ENCODE measurements at places on chromosomes 6 and 20.
A peak's percentile ranks its signal among the peaks of the same experiment; 100 is the strongest.

DNA sequence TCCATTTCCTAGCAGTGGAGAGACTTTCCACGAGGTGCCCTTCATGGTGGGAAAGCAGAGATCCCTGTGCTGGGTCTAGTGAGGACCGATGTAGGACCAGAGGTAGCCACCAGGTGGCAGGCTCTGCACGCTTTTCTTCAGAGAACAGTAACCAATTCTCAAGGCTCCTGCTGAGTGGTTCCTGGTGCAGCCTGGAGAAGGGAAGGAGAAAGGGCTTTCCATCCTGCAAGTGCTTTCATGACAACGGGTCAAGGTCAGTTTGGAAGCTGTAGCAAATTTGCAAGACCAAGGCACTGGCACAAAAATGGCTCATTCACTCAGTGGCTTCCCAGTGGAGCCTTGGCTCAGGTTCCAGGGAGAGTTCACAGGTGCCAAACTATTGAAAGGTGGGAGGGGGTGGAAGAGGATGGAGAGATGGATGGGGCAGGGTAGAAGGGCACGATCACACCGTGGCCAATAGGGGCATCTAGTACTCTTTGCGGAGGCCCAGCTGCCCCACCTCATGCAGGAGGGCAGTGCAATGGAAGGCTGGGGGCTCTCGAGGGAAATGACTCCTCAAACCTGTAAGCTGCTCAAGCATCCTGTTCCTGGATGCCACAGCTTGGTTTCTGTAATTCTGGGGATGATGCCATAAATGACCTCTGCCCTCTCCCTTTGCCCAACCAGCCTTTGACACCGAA lies 25.5 kb upstream of the KCNK16 start:
- DNase-seq: peak; percentile 47

DNA sequence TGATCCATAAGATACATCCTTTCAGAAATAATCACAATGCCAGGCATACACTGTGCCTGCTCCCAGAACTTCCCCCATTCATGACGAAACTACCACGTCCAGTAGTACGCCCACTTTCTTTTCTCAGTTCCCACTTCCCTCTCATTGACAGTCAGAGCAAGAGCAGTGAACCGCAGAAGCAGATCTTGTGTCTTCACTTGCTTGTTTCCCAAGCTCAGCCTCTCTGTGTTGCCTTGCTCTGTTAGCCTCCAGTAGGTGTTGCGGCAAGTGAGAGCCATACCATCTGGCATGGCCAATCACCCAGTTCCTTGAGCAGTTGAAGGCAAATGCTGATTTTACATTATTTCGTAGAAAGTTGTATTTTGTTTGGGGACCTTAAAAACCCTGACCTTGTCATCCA lies 11.7 kb downstream of the UST start:
- DNase-seq: no peak

- no peak for DNase-seq
Measured at GRCh38 chr20:22814471-22815205, 220.5 kb upstream of the SSTR4 start.

- peak; percentile 9 for DNase-seq
Measured at GRCh38 chr6:80519811-80520594, 413.5 kb downstream of the BCKDHB start.
